ENCODE measurements at places on chromosomes 2 and 18.
A peak's percentile ranks its signal among the peaks of the same experiment; 100 is the strongest.

- no peak for DNase-seq
Observed at GRCh38 chr2:127078028-127078427, 28.9 kb downstream of the BIN1 start.

GRCh38 chr2:69918401-69918800 is 3.5 kb downstream of the MXD1 start:
- DNase-seq, result no peak

- no peak for DNase-seq
Observed at GRCh38 chr2:169746240-169746639, 12.6 kb downstream of the KLHL23 start.

GRCh38 chr2:160269365-160269764 is 69.3 kb upstream of the ITGB6 start:
- no peak for DNase-seq

DNA sequence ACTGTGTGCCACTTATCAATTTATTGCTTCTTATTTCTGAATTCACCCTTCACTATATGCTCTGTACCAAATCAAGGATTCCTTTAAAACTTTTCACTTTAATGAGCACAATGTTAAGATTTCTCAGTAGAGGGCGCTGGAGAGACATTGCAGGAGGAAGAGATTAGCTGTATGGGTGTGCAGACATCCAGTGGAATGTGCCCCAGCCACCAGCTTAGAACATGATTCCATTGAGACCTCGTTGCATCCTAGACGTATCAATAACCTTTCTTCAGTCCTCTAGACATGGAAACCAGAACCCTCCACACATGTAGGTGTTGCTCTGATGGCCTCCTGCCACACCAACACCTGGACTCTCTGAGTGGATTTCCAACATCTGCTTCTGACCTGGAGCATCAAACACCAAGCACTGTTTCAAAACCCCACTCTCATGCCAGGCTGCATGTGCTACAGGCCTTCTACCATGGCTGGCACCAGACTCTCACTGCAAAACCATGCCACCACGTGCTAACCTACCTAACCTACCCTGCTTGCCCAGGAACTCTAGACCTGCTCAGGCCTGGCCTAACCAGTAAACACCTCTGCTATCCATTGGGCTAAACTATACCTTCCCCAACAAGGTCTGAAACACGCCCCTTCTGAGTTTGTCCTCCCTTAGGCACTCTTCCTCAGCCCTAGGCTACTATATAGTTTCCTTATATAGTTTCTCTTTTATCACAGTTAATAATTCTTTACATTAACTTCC is 633.2 kb upstream of the PKDCC start:
- DNase-seq, result peak; percentile 2

DNA sequence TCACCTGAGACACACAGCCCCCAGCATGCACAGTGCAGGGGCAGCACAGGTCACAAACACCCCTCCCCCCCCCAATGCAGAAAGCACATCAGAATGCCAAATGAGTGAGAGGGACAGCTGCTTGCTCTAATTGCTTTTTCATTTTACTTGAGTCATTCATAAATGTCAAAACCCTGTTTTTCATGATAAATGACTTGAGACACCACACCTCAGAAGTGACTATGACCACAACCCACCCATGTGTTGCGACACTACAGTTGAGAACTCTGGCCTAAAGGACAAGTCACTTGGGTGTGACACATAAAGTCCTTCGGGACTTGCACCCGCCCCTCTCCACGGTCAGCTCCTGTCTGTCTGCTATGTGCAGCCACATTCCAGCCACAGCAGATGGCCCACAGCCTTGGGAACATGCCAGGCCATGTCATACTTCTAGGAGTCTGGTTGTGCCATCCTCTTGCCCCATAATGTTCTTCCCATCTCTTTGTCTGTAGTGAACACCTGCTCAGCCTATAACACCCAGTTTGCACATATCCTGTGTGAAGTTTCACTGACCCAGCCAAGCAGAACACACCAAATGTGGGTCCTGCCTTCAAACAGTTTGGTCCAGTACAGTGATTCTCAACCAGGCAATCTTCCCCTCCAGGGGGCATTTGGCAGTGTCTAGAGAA is 30.2 kb upstream of the RIOK3 start:
- no peak for DNase-seq

GRCh38 chr18:38933910-38934510 is 1368.4 kb upstream of the CELF4 start:
- DNase-seq, result no peak

GRCh38 chr2:69018678-69019095 is 5.7 kb downstream of the ANTXR1 start:
- no peak for DNase-seq

DNA sequence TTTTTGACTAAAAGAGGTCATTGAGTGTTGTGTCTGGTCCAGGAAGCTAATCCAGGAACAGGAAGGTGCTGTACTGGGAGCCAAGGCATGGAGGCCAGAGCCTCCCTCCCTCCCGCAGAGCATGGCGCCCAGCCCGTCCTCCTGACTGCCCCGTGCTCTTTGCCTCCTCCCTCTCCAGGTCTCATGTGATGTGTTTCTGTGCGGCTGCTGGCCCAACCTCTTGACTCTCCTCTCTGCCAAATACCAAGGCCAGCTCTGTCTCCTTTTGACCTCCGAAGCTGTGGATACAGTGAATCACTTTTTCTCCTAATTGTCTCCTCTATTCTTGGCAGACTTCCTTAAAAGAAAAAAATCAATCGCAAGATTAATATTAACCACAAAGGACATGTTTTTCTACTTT is 284.1 kb downstream of the PHLPP1 start:
- DNase-seq, result no peak

DNA sequence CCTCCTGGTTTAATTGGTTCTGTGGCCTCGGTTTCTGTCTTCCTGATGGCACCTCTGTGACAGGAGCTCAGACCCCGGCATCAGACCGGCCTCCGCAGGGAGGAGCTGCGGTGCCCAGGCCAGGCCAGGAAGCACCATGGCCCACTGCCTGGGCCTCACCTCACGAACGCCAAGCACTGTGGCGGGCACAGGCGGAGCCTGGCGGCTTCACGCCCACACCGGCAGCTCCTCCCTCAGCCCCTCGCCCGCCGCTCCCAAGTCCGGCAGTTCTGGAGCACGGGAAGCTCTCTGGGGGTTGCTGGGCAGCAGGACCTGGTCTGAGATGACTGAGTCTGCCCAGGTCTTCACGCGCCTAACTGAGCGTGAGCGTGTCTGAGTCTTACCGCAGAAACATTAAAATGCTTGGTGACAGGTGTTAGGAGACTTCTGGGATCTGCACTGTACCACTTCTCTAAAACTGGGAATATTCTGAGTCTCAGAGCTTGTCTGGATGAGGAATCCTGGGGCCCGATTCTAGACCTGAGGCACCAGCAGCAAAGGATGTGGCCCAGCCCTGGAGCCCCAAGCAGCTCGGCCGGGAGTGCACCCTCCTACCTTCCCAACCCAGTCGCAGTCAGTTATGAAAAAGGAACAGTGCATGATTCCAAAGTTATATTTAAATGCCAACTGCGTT is 21.9 kb downstream of the RTP5 start:
- DNase-seq, result no peak

DNA sequence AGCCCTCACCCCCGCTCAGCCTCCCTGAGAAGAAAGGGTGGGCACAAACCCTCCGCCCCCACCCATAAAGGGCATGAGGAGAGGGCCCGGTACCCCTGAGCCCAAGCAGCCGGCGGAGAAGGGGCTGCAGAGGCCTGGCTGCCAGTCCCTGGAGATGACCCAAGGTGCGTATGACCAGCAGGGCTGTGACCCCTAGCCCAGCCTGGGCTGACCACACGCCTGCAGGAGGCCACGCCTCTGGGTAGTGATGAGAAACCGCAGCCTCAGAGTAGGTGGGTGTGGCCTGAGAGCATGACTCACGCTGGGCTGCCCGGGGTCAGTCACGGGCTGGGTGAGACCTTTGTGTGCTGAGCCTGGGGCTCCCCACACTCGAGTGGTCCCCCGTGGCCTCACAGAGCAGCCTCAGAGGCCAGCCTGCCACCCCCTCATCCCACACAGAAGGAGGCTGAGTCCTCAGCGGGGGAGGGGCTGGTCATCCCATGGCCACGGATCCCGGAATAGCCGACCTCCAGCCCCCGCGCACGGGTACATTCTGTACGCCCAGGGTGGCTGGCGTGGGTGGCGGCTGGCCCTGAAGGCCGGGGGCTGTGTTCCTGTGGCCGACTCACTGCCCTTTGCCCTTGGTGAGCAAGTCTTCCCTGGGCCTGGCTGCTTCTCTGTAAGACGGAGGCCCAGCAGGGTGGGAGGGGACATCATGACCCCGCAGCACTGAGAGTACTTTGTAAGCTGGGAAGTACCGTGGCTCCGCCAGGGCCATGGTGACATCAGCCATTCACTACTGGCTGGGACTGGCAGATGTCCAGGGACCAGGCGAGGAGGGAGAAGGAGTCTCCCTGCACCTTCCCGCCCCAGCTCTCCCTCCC is 110.8 kb upstream of the OTOS start:
- DNase-seq, result peak; percentile 75

DNA sequence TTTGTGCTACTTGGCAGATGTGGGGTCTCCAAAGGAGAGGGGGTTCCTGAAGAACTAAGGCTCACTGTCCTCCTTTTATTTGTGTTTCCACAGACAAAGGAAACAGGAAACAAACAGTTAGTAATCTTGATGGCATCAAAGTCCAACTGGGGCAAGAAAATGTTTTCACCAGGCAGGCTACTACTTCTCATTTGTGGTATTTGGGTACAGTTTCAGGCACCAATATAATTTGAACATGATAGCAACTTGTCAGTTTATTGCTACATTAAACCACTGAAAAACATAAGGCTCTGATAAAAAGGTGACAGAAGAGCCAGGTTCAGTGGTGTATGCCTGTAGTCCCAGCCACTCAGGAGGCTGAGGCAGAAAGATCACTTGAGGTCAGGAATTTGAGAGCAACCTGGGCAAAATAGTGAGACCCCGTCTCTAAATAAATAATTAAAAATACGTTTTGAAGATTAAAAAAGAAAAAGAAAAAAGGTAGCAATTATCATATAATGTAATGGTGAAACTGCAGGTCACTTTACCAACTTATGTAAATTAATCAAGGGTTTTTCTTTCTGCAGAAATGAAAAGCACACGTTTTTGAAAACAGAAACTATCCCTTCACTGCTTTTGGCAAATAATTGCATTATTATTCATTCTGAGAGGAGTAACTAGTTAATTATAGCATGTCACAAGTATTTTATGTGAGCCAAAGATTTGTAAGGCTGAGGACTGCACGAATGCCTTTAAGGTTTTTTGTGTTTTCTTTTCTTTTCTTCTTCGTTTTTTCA is 157.5 kb upstream of the CAVIN2 start:
- DNase-seq, result no peak

DNA sequence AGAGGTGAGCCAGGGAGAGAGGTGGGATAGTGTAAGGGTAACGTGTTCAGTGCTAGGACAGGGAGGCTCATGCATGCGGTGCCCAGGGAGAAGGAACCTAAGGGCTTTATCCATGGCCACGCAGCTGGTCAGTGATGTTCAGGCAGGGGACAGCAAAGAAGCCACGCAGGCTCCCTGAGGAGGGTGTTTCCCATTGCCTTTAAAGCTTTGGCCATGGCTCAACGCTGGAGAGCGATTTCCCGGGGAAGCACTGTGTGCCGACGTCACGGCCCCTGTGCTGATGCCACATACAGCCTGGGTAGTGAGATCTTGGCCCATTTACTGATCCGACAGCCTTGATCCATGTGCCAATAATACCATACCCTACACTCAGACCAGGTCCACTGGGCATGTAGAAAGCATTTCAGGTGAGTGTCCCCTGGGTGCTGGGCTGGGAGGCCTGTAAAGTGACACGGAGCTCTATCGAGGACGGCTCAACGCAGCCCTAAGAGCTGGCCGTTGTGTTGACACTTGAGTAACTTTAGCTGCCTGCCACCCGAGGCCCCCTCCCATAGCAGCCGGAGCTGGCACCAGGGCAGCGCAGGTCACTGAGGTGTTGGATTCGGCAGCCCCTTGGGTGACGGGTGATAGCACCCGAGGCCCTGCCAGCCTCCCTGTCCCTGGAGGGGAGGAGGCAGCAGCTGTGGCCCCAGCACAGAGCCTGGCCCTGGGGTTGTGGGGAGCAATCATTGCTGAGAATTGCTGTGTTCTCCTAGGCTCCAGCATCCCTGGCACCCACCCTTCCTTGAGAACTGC is 41.4 kb downstream of the PDIA6 start:
- no peak for DNase-seq
